ENCODE measurements at places on chromosomes 3 and 15. TPM values are rescaled to one million over a fixed set of nuclear protein-coding genes. Genes with fewer than 3 reads are reported as not detected.

The GAP43 gene
- 4.3 TPM for total RNA-seq

The FANCD2OS gene
- total RNA-seq: not detected

The SCAPER gene
- 79.0 TPM for total RNA-seq

The CCR1 gene
- total RNA-seq: 3.1 TPM

The STRC gene
- 0.09 TPM for total RNA-seq

The IL5RA gene
- total RNA-seq: 0.04 TPM

The MCF2L2 gene
- total RNA-seq: 0.35 TPM

The KBTBD13 gene
- total RNA-seq: 1.6 TPM

The FAM174B gene
- 13.3 TPM for total RNA-seq

The GOLGA6A gene
- 0.13 TPM for total RNA-seq

The SRGAP3 gene
- 20.2 TPM for total RNA-seq

All from muscle of leg (tissue), 16 donors.